ENCODE measurements at places on chromosomes 5 and 9.

DNA sequence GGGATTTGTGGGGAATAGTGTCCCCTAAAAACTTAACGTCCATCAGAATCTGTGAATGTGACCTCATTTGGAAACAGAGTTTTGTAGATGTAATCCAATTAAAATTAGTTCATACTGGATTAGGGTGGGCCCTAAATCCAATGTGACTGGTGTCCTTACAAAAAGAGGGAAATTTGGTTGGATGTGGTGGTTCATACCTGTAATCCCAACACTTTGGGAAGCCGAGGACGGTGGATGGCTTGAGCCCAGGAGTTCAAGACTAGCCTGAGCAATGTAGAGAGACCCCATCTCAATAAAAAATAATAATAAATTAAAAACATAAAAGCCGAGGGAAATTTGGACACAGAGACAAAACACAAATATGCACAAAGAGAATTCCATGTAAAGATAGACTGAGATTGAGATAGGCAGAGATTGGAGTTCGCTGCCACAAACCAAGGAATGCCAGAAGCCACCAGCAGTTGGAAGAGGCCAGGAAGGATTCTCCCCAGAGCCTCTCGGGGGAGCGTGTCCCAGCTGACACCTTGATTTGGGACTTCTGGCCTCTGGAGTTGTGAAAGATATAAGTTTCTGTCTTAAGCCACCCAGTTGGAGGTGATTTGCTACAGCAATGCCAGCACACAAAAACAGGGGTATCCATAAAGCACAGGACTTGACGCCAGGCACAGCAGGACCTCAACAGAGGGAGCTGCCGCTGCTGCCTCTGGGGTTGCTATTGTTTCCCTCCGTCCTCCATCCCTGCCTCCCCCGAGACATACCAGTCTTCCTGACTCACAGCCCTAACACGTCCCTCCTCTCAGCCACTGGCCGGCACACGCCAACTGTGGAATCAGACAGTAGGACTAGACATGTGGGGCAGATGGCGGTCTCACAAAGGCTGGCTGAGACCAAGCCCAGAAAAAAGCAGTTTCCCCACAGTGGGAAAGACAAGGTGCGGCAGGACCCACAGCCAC, 73.8 kb upstream of the IL17B start:
- DNase-seq: peak; percentile 93

- no peak for DNase-seq
Observed at GRCh38 chr5:9473624-9474023, 72.3 kb downstream of the SEMA5A start.

DNA sequence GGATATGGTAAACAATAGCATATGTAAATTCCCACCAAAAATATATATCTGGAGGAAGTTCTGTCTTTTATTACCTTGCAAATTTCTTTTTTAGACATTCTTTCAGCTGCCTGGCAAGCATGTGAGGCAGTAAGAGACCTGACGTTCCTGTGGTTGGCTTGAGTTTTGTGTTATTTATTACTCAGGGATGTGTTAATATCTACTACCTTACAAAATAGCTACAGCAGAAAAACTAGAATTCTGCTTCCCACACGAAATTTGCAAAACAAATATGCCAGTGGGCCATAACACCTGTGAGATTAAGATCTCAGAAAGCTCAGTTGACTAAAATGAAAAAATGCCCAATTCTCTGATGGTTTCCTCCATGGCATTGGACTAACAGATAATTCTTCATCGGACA, 274.2 kb downstream of the TMEM167A start:
- DNase-seq: no peak

DNA sequence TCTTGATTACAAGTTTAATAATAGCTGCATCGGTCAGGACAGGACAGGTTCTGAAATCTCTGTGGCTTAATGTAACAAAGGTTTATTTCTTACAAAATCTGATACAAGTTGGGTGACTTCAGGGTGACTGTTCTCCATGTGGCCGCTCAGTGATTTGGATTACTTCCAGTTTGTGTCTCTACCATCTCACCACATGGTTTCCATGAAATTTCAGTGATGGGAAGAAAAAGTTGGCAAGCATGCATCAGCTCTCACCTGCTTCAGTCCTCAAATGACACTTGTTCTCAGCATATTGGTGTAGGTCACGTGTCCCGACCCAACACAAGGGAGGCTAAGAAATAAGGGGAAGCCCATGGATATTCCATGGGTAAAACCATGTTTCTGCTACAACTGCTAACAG, 7.8 kb upstream of the TMEM268 start:
- no peak for DNase-seq

- DNase-seq: peak; percentile 74
Observed at GRCh38 chr5:142512043-142513042, 173.5 kb downstream of the FGF1 start.

GRCh38 chr9:110846215-110846614, 177.6 kb downstream of the MUSK start:
- DNase-seq: no peak

GRCh38 chr5:158953929-158954534, 145.7 kb downstream of the EBF1 start:
- no peak for DNase-seq

GRCh38 chr9:123267481-123268198, 746 bp downstream of the STRBP start:
- DNase-seq: no peak

DNA sequence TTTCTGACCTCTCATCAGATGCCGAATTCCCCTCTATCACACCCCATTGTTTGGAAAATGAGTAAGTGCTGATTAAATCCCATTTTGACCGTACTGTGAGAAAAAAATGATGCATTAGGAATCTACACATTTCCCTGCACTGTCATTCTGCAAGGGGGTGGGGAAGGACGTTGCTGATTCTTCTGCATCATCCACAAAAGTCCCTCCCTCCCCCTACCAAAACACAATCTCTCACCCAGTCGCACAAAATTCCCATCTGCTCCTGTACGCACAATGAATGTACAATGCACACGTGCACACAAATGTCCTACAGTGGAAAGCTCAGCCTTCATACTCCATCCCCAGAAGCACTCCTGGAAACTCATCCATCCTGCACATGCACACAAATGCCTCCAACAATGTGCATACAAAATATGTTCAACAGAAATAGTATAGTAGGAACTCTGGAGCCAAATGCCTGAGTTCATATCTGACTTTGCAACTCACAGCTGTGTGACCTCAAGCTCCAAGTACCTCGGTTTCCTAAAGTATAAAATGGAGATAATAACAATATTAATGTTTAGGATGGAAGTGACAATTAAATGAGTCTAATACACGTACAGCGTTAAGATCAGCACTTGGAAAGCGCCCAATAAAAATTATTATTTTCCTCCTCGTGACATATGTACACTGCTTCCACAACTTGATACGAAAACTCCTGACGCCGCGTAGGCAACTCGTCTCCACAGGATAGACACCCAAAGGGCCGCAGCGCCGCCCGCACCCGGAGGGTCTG, 809 bp downstream of the TNIP1 start:
- peak; percentile 64 for DNase-seq

DNA sequence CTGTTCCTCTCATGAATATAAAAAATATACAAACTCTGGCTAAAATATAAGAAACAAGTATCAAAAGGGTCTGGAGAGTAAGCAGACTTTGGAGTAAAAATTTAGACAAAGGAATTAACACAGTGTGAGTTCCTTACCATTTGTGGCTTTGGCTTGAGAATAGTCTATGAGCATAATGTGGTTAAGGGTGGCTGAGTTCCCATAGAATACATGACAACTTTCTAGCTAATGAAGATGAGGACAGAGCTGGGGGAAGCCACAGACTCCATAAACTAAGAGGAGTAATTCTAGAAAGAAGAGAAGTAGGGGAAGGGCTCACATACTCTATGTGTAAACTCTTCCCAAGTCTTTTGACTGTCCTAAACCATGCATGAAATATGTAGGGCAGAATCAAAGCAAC, 79.4 kb downstream of the CAAP1 start:
- DNase-seq: no peak

GRCh38 chr9:88521308-88521707, 13.7 kb upstream of the NXNL2 start:
- DNase-seq: no peak

DNA sequence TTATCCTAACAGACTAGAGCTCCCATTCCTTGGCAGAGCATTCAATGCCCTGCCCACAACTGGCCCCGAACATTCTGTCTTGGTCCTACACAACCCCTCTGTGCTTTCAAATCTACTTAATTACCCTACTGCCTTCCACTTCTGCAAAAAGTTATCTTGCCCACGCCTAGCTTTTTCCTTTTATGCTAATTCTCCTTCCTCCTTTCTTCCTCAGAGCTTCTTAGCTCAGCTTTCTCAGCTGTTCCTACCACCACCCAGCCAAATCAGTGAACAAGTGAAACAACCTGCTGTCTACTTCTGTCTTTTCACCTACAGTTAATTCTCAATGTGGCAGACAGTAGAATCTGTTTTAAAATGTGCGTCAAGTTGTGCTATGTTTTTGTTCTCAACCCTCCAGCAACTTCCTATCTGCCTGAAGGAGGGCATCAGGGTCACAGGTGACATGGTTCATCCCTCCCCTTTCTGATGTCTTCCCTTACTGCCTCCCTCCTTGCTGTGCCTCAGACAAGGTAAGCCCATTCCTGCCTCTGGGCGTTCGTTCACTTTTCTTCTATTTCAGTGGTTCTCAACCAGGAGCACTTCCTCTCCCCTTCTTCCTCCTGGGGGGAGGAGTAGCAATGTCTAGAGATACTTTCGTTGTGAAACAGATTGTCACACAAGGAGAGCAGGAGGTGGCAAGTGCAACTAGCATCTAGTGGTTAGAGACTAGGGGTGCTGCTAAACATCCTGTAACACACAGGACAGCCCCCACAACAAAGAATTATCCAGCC, 1.3 kb upstream of the REEP5 start:
- no peak for DNase-seq
